ENCODE measurements at places on chromosomes 12 and 14. TPM values are rescaled to one million over a fixed set of nuclear protein-coding genes. Genes with fewer than 3 reads are reported as not detected.

The ABCC9 gene
- 0.19 TPM for total RNA-seq

DNA sequence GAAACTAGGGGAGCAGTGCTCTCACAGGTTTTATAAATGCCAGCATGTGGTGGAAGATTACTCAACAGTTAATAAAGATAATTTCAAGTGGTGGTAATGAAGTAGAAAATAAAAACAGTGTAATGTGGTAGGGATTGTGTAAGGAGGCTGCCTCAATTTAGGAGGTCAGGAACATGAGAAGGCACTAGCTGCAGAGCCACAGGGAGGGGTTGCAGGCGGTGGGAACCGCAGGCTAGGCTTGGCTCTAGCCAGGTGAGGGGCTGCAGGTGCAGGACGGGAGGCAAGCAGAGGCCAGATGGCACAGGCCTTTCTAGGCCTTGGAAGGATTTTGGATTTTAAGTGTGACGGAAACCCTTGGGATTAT is 768 bp downstream of the METTL25 start:
- peak; percentile 7 for DNase-seq

- no peak for DNase-seq
These were observed 259.6 kb upstream of the NAV3 start for GRCh38 chr12:77571127-77571526.

The MYO1H gene
- not detected for total RNA-seq

The HOTAIR gene
- not detected for total RNA-seq

DNA sequence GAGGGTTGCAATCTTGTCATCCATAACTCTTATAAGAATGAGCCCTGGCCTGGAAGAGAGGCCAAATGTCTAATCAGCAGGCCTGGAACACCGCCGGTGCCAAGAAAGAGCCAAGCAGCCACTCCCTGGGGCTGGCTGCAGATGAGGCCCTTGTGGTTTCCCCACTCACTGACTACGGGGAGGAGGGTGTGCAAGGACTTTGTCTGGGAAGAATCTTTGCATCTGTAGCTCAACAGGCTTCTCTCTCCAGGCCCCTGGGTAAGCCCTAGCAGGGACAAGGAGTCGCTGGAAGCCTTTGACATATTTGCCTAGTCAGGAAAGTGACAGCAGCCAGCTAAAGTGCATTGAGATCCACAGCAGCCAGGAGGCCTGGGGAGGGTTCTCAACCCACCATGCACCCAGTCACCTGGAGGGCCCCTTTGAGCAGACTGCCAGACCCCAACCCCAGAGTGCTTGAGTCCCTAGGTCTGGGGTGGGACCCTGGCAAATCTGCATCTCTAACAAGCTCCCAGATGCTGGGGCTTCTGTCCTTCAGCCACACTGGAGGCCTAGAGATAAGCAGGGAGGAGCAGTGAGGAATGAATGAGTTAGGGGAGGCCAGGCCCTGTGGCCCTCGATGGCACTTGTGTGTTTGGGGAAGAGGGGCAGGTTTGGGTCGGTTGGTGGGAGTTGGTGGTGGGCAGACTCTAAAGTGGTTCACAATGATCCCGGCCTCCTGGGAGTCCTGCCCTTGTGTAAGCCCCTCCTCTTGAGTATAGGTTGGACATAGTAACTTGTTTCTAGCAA is 13.9 kb upstream of the LRTM2 start:
- DNase-seq = no peak

The PELI2 gene
- total RNA-seq = 11.7 TPM

GRCh38 chr14:22164616-22165015 is 424.4 kb downstream of the DAD1 start:
- DNase-seq = no peak

The KRT4 gene
- total RNA-seq = 0.10 TPM

DNA sequence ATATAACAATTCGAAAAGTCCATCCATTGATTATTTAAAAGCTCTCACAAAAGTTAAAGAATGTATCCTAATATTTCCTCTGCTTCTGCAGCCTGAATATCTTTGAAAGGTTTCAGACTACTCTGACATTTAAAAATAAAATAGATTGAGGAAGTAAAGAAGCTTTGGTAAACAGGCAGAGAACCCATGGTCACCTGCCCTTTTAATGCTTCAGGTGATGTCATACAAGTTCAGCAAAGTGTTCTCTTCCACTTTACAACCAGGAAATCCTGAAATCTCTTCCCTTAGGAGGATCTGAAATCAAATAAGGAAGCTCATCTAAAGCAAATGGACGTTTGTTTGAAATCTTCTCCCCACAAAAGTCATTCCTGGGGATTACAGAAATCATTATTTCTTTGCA is 322.4 kb downstream of the PDZRN4 start:
- DNase-seq = no peak

GRCh38 chr14:61280526-61281185 is 482 bp downstream of the TMEM30B start:
- DNase-seq = peak; percentile 88

The GRIN2B gene
- not detected for total RNA-seq

The APOLD1 gene
- total RNA-seq = 10.4 TPM
